ENCODE measurements at places on chromosomes 5 and 9.

GRCh38 chr9:71003346-71003745 lies 118.1 kb downstream of the TRPM3 start:
- no peak for DNase-seq

GRCh38 chr5:64977779-64978178 lies 209.0 kb downstream of the CWC27 start:
- DNase-seq: no peak

DNA sequence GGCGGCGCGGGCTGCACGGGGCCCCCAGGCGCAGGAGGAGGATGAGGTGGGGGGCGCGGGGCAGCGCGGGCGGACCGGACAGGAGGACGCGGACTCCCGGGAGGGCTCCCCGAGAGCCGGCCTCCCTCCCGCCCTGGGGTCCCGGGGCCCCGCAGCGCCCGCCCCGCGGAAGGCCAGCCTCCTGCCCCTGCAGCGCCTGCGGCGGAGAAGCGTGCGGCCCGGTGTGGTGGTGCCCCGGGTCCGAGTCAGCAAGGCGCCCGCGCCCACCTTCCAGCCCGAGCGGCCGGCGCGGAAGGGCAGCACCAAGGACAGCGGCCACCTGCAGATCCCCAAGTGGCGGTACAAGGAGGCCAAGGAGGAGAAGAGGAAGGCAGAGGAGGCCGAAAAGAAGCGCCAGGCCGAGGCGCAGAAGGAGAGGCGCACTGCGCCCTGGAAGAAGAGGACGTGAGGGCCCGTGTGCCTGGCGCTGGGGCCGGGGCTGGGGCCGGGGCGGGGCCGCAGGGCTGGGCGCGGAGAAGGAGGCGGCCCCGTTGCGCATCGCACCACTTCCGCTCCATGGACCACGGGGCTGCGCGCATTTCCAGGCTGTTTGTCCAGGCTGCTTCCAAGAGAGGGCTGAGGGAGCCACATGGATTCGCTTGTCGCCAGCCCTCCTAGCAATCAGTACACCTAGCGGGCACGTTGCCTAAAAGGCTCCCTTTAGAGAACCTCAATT lies 86.0 kb downstream of the ANKRD33B start:
- DNase-seq: no peak

- no peak for DNase-seq
Observed at GRCh38 chr5:33891788-33892619, at the start of gene ADAMTS12. Gene ADAMTS12 (minus strand): TSS chr5:33891990. CDS start chr5:33891856, 134 bp downstream.

DNA sequence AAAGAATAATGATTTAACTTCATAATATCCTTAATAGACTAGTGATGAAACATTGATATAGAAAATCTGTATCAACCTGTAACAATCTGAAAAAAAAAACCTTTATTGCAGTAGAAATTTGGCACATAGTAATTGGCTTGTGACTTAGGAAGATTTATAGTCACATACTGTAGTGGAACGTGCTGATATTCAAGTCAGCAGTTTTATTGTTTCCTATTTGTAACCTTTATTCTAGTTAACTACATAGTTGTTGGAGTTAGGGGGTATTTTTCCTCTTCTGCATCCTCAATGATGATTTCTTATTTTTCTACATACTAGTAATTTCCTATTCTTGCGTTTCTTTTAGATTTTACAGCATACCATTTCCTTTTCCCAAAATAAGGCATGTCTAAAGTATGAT lies 14.5 kb upstream of the LRRC70 start:
- no peak for DNase-seq

- peak; percentile 31 for DNase-seq
Observed at GRCh38 chr5:177607452-177608192, 7.7 kb downstream of the B4GALT7 start.

GRCh38 chr9:4490705-4491625 lies 697 bp downstream of the SLC1A1 start:
- no peak for DNase-seq

GRCh38 chr9:109880276-109881169 lies 100.5 kb downstream of the PALM2AKAP2 start:
- no peak for DNase-seq

DNA sequence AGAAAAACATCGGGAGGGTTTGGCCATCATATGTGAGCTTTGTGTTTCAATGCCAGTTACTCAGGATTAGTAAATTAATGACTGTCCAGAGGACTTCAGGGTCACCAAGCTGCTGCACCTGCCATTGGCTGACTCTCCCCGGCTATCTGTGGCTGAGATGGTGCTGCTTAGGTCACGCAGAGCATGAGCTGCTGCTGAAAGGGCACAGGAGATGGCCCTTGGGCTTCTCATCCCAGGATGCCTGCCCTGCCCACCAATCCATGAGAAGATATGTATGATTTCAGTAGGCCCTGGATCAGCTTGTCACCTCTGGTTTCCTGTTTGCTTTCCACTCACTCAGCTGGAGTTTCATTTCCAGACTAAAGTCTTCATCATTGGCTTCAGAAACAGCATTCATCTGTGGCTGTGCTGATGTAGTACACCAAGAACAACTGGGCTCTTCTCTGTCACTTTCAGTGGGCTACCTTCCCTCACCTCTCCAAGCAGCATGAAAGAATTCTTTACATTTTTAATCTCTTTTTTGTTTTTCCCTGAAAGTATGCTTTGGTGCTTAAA lies 2.4 kb upstream of the CATSPER3 start:
- no peak for DNase-seq

- no peak for DNase-seq
Observed at GRCh38 chr5:172902497-172903472, 56.4 kb upstream of the RPL26L1 start.

GRCh38 chr5:52804981-52805380 lies 17.3 kb downstream of the ITGA1 start:
- no peak for DNase-seq

GRCh38 chr9:127419348-127419747 lies 4.8 kb upstream of the ZNF79 start:
- DNase-seq: no peak

DNA sequence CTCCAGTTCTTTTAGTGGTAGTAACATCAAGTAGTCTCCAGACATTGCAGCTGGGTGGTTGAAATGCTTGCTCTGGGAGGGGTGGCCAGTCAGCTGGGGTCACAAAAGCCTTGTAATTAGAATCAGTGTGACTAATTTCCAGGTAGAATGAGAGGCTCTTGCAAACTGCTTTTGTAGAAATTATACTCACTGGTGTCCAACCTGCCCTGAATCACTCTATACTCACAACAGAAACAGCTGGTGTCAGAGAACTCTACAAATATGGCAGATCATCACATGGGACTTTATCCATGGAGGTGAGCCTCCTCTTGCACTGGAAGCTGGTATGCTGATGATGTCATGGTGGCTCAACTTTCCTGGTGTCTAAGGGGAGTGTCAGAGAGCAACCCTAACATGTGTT lies 71.3 kb downstream of the SH3TC2 start:
- no peak for DNase-seq
